ENCODE measurements at places on chromosomes 5 and 9. TPM values are rescaled to one million over a fixed set of nuclear protein-coding genes. Genes with fewer than 3 reads are reported as not detected.

Gene SEMA6A
- total RNA-seq: not detected

- no peak for DNase-seq
These were observed 173.9 kb downstream of the HSPA4 start for GRCh38 chr5:133225671-133226152.

DNA sequence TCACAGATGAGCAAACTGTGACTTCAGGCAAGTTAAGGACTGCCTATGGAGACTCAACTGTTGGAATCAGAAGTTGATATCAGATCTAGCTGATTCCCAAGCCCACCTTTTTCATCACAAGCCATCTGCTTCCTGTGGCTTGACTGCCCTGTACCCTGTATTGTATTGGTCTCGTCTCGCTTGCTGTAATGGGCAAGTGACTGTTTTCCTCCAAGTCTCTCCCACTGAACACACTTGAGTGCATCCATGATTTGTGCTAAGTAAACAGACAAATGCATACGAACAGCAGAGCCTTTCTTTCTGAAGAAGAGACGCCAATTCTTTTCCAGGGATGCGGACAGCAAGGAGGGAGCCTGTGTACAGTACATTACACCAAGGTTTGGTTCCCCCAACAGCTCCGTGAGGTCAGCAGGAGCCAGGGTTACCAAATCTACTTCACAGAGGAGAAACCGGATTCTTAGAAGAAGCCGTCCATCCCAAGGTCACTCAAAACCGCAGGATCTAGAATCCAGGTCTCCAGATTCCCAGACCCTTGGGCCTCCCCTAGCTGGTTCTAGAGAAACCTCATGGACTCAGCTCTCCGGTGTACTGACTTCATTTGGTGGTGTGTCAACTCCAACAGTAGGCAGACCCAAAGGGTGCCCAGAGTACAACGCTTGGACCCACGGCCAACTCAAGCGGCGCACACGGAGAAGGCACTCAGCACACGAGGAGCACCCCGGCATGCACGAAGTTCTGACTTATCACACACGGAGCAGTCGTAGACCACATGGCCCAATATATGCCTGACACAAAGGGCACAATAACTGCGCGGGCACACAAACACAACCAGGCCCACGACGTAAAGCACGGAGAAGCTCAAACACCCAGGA lies 1.1 kb downstream of the BAG1 start:
- DNase-seq: peak; percentile 61

Gene ADGRD2
- not detected for total RNA-seq
